ENCODE measurements at places on chromosomes 7 and 10.
A peak's percentile ranks its signal among the peaks of the same experiment; 100 is the strongest.

GRCh38 chr10:35268323-35268722 lies 68.0 kb upstream of the CCNY start:
- no peak for DNase-seq

GRCh38 chr10:127679642-127680255 lies 57.2 kb upstream of the FOXI2 start:
- no peak for DNase-seq

- peak; percentile 97 for DNase-seq
Observed at GRCh38 chr10:112949875-112950507, at the start of gene TCF7L2. TSS of gene TCF7L2 (plus strand) at chr10:112950247. CDS start at chr10:112950757, 510 bp downstream.

- no peak for DNase-seq
Observed at GRCh38 chr10:44910602-44911001, 535 bp upstream of the TMEM72 start.

GRCh38 chr7:150585199-150585598 lies 18.0 kb downstream of the GIMAP4 start:
- no peak for DNase-seq

- no peak for DNase-seq
Observed at GRCh38 chr7:148871030-148871429, 13.1 kb downstream of the EZH2 start.
